ENCODE measurements at places on chromosomes 2 and 18.

DNA sequence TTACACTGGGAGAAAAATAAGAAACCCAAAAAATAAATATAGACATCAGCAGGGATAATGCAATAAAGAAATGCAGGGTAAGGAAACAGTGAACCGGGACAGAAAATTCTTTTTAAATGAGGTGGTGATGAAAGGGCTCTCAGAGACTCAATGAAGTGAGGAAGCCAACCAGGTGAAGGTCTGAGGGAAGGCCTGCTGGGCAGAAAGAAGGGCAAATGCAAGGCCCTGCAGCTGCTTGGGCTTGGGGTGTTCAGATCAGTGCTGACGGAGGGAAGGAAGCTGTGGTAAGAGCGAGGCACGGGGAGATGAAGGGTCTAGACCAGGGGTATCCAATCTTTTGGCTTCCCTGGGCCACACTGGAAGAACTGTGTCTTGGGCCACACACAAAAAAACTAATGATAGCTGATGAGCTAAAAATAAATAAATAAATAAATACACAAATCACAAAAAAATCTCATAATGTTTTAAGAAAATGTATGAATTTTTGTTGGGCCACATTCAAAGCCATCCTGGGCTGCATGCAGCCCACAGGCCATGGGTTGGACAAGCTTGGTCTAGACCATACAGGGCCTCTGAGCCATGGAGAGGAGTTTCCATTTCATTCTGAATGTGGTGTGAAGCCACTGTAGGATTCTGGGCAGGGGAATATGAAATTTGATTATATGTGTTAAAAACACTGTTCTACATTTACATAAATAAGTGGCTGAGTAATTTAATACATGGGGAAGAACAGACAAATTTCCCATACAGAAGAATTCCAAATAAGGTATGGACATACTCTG is 96.3 kb upstream of the DNMT3A start:
- H3K4me3 ChIP-seq: no peak overlapping the region
- H3K27me3 ChIP-seq: no peaks in the 10 kb centered on the region
- H3K4me1 ChIP-seq: peaks cover 11% of the 10 kb centered on the region

- no peaks in the 10 kb centered on the region for H3K27me3 ChIP-seq
- H3K36me3 ChIP-seq: no peaks in the 10 kb centered on the region
- H3K4me3 ChIP-seq: no peak overlapping the region
- DNase-seq: no peak
Measured at GRCh38 chr2:16101196-16101595, 160.8 kb downstream of the MYCN start.

DNA sequence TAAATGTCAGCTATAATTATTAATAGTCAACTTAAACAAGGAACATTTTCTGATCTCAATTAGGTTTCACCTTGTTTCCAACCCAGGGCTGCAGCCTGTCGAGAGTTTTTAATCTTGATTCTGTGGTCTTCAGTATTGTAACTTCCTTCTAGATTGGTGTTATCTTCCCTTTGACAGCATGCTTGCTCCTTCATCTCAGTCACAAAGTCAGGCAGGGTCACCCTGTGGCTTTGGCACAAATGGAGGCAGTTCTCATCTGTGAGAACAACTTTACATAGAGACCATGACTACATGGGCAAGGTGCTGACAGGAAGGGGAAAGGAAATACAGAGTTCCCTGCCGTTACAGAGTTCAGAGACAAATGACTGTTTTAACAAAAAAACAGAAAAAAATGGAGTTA is 50.5 kb downstream of the HNRNPLL start:
- H3K36me3 ChIP-seq: no peaks in the 10 kb centered on the region
- no peaks in the 10 kb centered on the region for H3K27me3 ChIP-seq
- H3K4me1 ChIP-seq: peaks cover 24% of the 10 kb centered on the region
- DNase-seq: no peak
- H3K27ac ChIP-seq: no peak overlapping the region
- no peak overlapping the region for H3K4me3 ChIP-seq

DNA sequence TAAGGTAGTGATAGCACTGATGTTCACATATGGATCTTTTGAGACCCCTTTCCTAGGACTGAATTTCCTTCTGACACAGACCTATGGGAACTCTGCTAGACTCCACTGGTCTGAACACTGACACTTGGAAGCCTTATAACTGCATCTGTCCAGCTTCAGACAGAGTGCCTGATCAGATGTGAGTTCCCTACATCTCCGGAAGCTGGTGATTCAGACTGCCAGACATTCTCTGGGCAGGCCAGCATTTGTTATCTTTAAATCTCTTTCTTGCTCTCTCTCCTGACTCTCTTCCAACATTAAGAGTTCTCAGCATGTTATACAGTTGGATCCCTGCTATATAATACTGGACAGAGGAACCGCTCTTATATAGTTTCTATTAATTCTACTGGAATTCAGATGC is 408.5 kb downstream of the ZEB2 start:
- peaks cover 15% of the 10 kb centered on the region for H3K36me3 ChIP-seq
- DNase-seq: no peak
- H3K27ac ChIP-seq: no peak overlapping the region
- H3K27me3 ChIP-seq: no peaks in the 10 kb centered on the region
- no peak overlapping the region for H3K4me3 ChIP-seq

GRCh38 chr2:41999592-42000281 is 48.1 kb upstream of the PKDCC start:
- no peaks in the 10 kb centered on the region for H3K4me1 ChIP-seq
- peaks cover 7% of the 10 kb centered on the region for H3K27me3 ChIP-seq
- no peak overlapping the region for H3K27ac ChIP-seq
